ENCODE measurements at places on chromosomes 4 and X.

- no peak for DNase-seq
These were observed 855 bp downstream of the GPRASP2 start for GRCh38 chrX:102712981-102713625.

GRCh38 chr4:101366331-101366730 is 19.0 kb upstream of the PPP3CA start:
- DNase-seq, result no peak

- DNase-seq, result no peak
These were observed 117.2 kb downstream of the PDHA2 start for GRCh38 chr4:95957054-95957453.

GRCh38 chrX:13597874-13598273 is 28.5 kb downstream of the EGFL6 start:
- DNase-seq, result no peak

- no peak for DNase-seq
These were observed 67.6 kb upstream of the DCLK2 start for GRCh38 chr4:150010525-150011126.

DNA sequence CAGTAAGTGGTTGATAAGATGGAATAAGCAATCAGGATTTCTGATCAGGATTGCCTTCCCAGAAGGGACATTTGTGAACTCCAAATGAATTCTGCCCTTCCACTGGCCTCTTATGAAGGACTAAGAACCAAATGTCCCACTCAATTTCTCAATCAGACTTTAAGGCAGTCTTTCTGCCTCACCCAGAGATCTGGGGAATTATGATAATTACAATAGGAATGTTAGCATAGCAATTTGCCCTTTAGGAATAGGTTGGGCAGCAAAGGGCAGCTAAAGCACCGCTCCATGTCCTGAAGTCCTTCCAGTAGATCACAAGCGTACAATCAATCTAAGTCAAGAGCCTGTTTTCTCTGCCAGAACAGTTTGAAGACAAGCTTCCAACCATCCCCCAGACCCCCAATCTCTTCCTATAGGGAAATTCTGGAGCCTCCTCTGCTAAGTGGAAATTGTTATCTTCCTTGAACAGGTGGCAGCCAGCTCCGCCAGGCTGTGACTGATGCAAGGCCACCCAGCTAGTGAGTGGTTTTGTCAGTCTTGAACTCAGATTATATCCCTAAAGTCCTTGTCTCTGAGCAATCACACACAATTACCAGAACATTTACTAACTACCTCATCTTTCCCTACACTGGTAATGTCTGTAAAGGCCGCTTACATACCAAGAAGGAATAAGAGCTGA is 18.6 kb downstream of the NKX3-2 start:
- DNase-seq, result no peak

GRCh38 chr4:146112389-146112788 is 63.1 kb upstream of the LSM6 start:
- DNase-seq, result no peak

DNA sequence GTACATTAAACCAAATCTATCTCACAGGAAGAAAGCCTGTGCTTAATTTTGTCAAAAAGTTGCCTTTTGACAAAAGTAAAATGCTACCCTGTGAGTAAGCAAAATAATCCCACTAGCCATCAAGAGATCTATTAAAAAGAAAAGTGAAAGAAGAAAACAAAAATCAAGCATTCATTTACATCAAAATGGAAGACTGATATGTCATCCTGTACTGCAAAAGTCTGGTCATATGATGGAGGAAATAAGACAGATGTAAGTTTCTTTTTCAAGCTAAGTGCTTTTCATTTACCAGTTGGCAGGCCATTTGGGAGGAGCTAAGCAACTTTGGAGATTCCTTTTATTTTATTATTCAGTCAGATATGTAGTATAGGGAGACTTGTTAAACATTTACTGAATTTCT is 387.4 kb downstream of the SPOCK3 start:
- DNase-seq, result no peak

All from activated T-helper 9 cell treated with anti-CD3 and anti-CD28 coated beads, Interleukin-2, amount 50 U/mL, for 16 hours (primary cell).